ENCODE measurements at places on chromosomes 5 and 9.

DNA sequence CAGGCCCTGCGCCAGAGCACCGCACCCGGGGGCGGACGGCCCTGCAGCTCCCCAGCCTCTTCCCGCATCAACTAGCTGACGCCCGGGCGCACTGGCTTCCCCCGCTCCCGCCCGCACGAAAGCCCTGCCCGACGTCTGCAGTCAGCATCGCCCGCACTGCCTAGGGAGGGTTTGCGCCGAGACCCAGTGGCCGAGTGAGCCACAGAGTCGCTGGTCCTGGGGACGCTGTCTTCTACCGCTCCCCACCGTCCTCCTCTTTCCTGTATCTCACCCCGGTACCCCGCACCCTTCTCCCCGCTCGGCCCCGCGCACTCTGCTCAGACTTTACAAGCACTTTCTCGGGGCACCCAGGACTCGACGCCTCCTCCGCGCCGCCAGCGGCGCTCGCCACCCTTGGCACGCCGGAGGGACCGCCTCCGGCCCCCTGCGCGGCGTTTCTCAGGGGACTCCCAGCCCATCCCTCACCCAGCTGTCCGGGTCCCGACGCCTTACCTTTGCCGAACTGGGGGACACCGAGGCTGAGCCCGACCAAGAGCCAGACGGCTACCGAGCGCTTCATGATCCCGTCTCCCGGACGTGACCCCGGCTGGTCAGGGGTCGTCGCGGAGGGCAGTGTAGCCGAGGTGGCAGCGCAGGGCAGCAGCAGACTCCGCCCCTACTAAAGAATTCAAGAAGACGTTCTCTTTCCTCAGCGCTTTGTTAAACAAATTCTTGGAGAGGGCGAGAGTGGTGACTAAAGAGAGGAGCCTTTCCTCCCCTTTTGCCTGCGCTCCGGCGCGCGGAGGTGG, 670 bp downstream of the EDIL3 start:
- no peak for DNase-seq

- DNase-seq, result peak; percentile 97
Observed at GRCh38 chr5:132490484-132491367, at the start of gene IRF1. TSS of gene IRF1 (minus strand) at chr5:132490773. CDS start at chr5:132489478, 1,295 bp downstream.

DNA sequence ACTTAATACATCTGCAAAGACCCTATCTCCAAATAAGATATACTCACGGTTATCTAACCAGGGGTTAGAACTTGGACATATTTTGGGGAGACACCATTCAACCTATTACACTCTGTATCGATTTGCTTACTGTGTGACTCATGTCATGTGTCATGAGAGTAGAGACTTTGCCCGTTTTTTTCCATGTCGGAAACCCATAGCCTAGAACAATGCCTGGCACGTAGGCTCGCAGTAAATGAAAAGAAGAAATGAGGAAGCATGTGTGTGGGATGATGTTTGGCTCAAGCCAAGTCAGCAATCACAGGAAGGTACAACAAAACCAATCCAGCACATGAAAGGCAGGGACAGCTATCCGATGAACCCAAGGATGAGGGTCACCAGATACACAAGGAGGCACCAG, 94.6 kb upstream of the DNAH5 start:
- no peak for DNase-seq

GRCh38 chr5:80837679-80838078, 122.5 kb upstream of the RASGRF2 start:
- no peak for DNase-seq

DNA sequence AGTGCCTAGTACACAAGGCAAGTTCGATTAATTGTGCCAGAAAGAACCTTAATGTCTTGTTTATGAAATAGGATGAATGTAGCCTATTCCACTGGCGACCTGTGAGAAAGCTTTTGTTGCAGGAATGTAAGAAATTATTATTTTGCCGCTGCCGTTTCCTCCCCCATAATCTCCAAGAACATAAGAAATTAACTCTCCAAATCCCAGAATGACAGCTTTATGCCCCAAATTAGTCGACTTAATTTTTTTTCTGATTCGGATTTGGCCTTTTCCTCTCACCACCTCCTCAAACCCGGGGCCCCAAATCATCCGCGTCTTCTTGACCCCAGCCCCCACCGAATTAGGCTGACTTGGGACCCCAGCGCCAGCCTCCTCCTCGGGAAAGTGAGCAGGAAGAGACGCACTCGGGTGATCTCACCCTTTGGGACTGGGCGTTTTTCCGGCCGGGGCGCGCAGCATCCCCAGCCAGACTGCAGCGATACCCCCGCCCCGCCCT, 682 bp upstream of the SPTAN1 start:
- no peak for DNase-seq

DNA sequence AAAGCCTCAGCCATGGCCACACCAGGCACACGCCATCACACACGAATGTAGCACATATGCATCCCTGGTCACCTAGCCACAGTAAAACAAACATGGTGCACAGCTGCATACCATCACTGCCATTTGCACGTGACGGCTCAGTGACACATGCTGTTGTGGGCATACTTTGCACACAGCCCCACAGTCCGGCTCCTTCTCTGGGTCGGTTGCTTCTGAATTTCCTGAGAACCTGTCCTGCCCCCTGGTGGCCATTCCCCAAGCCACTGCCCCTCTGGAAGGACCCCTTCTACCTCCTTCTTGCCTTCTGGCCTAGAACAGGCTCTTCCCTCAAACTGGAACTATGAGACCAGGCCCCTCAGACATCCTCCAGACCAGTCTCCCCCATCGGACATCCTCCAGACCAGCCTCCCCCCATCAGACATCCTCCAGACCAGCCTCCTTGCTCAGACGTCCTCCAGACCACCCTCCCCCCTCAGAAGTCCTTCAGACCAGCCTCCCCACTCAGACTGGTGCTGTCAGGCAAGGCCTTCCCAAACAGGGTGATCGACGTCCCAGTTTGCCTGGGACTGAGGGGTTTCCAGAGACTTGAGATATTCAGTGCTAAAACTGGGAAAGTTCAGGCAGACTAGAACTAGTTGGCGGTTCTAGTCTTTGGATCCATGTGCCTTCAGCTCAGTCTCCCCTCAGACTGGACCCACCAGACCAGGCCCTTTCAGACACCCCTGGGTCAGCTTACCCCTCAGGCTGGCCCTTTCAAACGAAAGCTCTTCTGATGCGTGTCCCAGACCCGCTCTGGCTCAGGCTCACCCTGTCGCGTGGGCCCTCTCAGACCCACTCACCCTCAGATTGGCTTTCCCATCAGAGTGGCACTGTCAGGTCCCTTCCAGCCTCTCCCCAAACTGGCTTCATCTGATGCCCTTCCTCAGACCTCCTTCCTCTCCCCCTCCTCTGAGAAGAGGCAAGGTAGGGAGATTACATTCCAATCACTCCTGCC, 24.3 kb upstream of the ENHO start:
- DNase-seq, result peak; percentile 96

- DNase-seq, result no peak
Observed at GRCh38 chr9:108704156-108704852, 151.5 kb downstream of the ACTL7B start.

DNA sequence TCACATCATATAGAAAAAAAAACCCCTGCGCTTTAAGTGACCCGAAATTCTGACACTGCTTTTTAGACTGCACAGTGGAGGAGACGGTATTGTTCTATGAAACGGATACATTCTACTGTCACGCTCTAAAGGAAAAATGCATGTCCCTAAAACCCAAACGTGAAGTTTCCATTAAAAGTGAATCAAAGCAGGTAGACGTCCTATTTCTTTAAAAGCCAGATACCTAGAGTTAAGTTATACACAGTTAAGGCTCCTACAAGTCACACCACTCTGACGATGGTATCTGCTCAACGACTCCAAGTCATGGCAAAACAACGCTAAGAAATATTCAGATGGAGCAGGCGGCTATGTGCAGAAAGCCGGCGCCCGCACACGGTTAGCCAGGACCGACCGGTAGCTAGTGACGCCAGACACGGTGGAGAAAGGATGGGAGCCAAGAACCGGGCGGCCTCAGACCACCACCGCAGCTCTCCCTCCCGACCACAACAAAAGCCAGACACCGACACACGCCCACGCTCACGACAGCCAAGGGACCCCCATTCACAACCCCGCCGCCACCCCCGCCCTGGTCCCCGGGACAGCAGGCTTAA, 734 bp downstream of the SKP1 start:
- peak; percentile 70 for DNase-seq

GRCh38 chr9:129656795-129657390, 8.6 kb upstream of the PRRX2 start:
- no peak for DNase-seq

DNA sequence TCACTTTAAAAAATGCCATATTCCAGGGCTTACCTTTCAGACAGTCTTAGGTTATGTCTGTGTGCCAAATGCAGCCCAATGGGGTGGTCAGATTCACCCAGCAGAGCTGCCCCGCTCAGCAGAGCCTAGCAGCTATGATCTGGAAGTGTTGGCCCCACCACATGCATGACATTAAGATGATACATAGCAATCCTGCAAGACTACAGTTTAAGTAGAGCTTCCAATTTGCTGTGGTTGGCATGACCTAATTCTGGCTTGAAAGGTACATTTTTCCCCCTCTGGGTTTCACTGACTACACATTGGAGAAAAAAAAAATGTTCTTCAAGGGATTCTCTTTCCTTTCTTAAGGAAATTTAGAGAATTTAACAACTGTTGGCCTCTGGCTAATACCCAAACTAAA, 22.5 kb downstream of the MEF2C start:
- no peak for DNase-seq

- no peak for DNase-seq
Observed at GRCh38 chr5:136349029-136349428, 16.3 kb downstream of the TRPC7 start.

- no peak for DNase-seq
Observed at GRCh38 chr9:2697492-2697891, 19.8 kb upstream of the KCNV2 start.

DNA sequence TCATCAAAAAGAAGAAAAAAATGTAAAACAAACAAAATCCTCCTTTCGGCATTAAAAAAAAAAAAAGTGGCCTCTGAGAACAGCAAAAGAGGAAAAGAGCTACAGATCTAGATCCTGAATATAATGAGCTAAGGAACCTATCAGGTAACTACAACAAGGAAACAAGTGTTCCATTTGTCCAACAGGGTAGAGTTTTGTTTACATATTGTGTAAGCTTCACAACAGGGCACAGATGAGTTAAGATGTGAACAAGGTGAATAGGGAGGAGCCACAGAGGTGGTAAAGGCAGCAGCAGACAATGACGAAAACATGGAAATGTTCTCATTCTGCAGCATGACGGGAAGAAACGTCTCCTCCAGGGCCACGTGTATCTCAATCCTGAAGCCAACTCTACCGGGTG, 14.4 kb downstream of the ELP1 start:
- no peak for DNase-seq

DNA sequence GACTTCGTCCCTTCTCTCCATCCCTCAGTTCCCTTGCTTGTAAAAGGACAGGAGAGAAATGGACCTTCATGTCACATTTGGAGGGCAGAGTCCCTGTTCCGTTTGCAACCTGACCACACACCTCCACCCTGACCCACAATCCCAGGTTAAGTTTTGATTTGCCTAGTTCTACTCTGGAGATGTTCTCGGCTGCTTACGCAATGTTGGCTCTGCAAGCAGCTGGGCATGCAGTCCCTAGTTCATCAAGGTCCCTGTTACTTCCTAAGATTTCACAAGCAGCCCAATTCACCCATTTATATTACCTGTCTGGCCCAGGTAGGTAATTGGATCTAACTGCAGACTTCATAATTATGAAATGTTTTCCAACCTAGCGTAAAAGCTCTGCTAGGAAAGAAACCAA, 28.8 kb downstream of the SLIT3 start:
- no peak for DNase-seq

DNA sequence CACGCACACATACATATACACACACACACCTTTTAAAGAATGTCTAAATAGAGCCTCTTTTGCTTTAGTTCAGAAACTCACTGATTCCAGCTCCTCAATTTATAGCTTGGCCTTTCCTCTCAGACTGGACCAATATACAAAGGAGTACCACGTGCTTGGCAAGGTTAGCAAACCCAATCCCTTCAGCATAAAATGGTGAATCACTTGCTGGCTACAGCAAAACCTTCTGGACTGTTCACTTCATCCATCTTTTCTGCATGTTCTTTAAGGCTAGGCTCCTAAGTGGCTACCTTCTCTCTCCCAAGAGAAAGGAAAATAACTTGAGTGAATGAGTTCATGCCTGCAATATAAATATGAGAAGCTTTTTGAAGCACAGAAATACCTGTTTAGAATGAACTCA, 109.7 kb downstream of the LPAR1 start:
- DNase-seq, result no peak

GRCh38 chr9:2181792-2182191, 166.6 kb downstream of the SMARCA2 start:
- no peak for DNase-seq

DNA sequence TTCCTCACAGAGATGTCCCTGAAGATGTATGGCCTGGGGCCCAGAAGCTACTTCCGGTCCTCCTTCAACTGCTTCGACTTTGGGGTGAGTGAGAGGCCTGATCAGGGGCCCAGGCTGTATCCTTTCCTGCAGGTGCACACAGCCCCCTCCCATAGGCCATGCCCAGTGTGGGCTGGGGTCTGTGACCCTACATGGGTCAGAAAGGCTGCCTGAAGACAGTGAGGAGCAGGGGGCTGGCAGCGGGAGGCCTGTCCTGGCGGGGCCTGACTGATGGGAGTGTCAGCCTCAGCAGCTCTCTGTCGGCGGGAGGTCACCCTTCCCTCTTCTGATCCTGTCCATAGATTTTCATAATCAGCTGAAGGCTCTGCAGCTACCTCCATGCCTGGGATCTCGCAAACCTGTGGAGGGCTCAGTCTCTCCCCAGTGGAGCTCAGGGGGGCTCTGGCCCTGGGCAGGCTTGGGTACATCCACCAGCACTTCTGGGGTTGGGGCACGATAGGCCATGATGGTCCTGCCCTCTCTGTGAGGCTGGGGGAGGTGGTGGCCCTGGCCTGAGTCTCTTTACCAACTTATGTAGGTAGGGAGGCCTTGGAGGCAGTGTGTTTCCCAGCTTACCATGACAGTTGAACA, 98.5 kb downstream of the CACNA1B start:
- no peak for DNase-seq

DNA sequence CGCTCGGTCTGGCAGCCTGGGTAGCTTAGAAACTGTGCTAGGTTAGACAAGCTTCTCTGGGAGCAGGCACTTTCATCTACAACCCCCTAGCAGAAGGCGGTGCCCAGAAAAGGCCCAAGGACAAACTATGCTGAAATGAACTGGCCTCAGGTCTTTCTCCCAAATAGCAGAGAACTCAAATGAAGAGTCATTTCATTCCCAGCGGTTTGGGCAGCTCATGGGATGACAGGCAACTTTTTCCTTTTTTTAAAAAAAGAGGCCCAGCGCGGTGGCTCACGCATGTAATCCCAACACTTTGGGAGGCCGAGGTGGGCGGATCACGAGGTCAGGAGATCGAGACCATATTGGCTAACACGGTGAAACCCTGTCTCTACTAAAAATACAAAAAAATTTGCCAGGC, 2.5 kb downstream of the RAPGEF1 start:
- DNase-seq, result no peak

GRCh38 chr9:84238652-84239051, 101.9 kb downstream of the SLC28A3 start:
- DNase-seq, result peak; percentile 71

DNA sequence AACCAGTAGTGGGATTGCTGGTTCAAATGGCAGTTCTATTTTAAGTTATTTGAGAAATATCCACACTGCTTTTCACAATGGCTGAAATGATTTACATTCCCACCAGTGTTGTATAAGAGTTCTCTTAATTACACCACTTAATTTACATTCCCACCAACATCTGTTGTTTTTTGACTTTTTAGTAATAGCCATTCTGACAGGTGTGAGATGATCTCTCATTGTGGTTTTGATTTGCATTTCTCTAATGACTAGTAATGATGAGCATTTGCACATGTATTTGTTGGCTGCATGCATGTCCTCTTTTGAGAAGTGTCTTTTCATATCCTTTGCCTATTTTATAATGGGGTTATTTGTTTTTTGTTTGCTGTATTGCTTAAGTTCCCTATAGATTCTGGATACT, 688.3 kb downstream of the PRR16 start:
- DNase-seq, result no peak

- DNase-seq, result no peak
Observed at GRCh38 chr5:65696892-65697291, 25.0 kb downstream of the SGTB start.
